Kidney (tissue), 22 donors: ENCODE measurements at places on chromosomes 12 and 14. TPM values are rescaled to one million over a fixed set of nuclear protein-coding genes. Genes with fewer than 3 reads are reported as not detected.

The HRK gene
- total RNA-seq, result 5.0 TPM

- H3K27me3 ChIP-seq, result peaks cover 4% of the 10 kb centered on the region
- peaks cover 3% of the 10 kb centered on the region for H3K4me1 ChIP-seq
- H3K36me3 ChIP-seq, result no peaks in the 10 kb centered on the region
Observed at GRCh38 chr12:71440345-71440762, 756 bp downstream of the LGR5 start.

The TMEM132D gene
- 0.13 TPM for total RNA-seq

The ASPG gene
- total RNA-seq, result 2.5 TPM

GRCh38 chr14:74018174-74018585 is 908 bp downstream of the ENTPD5 start:
- no peaks in the 10 kb centered on the region for H3K4me1 ChIP-seq
- peak overlapping the region; percentile 99 for H3K27ac ChIP-seq
- peak overlapping the region; percentile 80 for H3K4me3 ChIP-seq
- no peaks in the 10 kb centered on the region for H3K36me3 ChIP-seq
- no peaks in the 10 kb centered on the region for H3K27me3 ChIP-seq
- no peak for DNase-seq

The A2ML1 gene
- not detected for total RNA-seq

DNA sequence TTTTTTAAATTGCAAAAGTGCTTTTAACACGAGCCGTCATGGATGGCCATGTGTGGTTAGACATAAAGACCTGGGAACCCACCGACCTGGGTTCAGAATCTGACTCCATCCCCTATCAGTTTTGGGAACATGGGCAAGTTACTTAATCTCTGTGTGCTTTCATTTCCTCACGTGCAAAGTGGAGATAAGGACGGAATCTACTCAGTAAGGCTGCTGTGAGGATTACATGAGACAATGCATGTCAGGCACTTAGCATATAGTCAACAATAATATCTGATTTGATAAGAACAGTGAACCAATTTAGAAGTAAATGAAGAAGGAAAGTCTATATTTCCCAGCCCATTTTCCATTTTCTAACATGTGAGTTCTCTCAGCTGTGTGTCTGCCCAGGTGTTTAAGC is 235.4 kb downstream of the SUDS3 start:
- no peak for DNase-seq
- no peak overlapping the region for H3K4me3 ChIP-seq
- no peak overlapping the region for H3K27ac ChIP-seq
- H3K4me1 ChIP-seq, result no peaks in the 10 kb centered on the region

The CDKN3 gene
- 1.2 TPM for total RNA-seq

DNA sequence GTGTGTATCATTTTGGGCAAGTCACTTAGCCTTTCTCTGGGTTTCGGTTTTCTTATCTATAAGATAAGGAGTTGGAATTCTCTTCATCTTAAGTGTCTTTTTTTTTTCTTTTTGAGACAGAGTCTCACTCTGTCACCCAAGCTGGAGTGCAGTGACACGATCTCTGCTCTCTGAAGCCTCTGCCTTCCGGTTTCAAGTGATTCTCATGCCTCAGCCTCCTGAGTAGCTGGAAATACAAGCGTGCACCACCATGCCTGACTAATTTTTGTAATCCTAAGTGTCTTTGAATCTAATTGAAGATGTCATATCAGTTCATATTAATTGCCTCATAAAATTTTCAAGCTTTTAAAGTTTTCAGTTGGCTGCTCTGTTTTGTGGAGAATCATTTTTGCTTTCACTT is 4.0 kb downstream of the SRGAP1 start:
- H3K4me3 ChIP-seq, result no peak overlapping the region
- H3K27ac ChIP-seq, result no peak overlapping the region
- H3K27me3 ChIP-seq, result no peaks in the 10 kb centered on the region
- H3K36me3 ChIP-seq, result no peaks in the 10 kb centered on the region

GRCh38 chr14:36057452-36058116 is 118.9 kb downstream of the PTCSC3 start:
- H3K36me3 ChIP-seq, result no peaks in the 10 kb centered on the region
- DNase-seq, result no peak
- no peaks in the 10 kb centered on the region for H3K27me3 ChIP-seq
- H3K4me1 ChIP-seq, result no peaks in the 10 kb centered on the region
- no peak overlapping the region for H3K27ac ChIP-seq
- no peak overlapping the region for H3K4me3 ChIP-seq

GRCh38 chr14:89012282-89013097 is 188.0 kb downstream of the TTC8 start:
- H3K4me3 ChIP-seq, result peak overlapping the region; percentile 37
- DNase-seq, result no peak
- H3K36me3 ChIP-seq, result no peaks in the 10 kb centered on the region

DNA sequence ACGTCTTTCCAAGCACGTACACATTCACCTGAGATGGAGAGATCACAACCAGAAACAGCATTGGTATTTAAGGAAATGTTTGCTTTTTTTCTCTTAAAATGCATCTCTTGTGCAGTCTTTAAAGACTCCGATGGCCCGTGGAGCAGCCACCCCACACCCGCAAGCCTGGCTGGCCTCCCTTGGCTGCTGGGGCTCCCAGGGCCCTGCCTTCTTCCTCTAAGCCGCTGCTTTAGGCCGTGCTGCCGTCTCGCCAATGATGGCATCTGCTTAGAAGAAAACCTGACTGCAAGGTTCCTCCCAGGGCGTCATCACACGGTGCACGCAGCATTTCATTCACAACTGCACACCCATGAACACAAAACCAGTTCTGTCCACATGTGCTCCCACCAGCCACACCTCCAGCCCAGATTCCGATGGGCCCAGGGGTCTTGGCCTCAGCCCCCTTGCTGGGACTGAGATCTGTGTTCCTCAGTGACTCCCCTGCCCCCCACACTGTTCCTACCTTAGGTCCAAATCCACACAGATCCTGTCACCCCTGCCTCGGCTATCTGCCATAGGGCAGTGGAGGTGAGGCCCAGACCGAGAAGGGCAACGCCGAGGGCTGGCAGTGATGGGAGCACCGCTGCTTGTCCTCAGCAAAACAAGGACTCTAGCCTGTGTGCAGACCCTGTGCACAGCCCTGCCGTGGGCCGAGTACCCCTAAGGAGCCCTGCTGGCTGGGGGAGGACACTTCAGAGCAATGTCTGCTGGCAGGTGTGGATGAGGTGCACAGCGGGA is 4.4 kb downstream of the BTBD6 start:
- H3K4me3 ChIP-seq, result no peak overlapping the region
- no peaks in the 10 kb centered on the region for H3K36me3 ChIP-seq
- DNase-seq, result no peak
- no peaks in the 10 kb centered on the region for H3K27me3 ChIP-seq
- no peak overlapping the region for H3K27ac ChIP-seq
- H3K4me1 ChIP-seq, result no peaks in the 10 kb centered on the region
